HEK293T (cell line): ENCODE measurements at places on chromosomes 16 and 17.

- no peak for DNase-seq
These were observed 29.4 kb downstream of the UTP18 start for GRCh38 chr17:51289696-51290111.

DNA sequence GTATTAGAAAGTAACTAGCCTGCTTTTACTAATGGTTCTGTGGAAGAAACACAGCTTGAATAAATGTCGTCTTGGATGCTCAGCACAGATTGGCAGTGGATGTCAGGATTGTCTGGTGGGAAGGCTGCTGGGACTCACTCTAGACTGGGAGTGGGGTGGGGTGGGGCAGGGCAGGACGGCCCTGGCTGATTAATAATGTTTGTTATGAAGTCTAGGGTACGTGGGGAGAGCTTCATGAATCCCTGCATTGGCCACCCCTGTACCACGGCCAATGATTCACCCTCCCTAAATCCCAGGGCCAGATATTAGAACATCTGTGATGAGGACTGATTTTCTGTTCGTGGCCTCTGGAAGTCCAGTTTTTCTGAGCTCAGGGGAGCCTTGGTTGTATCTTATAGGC is 421.0 kb downstream of the WWOX start:
- DNase-seq, result no peak

DNA sequence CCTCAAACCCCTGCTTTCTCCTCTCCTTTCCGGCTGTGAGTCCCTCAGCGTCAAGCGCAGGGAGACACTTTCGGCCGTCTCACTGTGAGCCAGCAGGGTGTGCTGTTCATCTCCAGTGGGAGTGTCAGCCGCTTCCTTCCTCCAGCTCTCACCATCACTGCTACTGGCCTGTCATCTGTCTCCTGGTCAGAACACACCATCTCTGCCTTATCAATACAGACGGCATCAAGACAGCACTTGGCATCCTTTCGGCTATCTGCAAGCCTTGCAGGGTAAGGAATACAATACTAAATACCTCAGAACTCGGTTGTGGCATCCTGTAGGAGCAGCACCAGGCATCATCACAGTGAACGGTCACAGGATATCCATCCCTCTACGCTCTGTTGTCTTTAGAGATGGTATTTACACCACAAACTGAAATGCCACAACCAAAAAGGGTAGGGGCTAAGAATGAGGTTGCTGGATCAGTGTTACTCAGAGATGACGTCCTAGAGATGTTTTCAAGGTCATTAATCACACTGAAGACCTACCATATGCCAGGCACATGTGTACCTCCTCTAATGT is 20.7 kb upstream of the CMTM4 start:
- DNase-seq, result peak; percentile 69

DNA sequence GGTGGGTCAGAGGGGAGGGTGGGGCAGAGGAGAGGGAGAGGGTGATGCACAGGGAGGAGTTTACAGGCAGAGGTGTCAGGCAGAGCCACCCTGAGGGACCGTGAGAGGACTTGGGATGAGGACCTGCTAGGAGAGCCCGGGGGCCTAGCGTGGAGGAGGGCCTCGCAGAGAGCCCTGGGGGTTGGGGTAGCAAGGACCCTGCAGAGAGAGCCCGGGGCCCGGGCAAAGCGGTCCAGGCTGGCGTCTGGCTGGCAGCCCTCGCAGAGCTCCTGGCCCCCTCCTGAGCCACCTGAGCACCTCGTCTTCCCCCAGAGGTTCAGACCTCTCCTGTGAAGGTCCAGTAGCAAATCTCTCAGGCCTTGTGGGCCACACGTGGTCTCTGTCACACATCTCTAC is 42.0 kb upstream of the ZNF469 start:
- DNase-seq, result no peak

DNA sequence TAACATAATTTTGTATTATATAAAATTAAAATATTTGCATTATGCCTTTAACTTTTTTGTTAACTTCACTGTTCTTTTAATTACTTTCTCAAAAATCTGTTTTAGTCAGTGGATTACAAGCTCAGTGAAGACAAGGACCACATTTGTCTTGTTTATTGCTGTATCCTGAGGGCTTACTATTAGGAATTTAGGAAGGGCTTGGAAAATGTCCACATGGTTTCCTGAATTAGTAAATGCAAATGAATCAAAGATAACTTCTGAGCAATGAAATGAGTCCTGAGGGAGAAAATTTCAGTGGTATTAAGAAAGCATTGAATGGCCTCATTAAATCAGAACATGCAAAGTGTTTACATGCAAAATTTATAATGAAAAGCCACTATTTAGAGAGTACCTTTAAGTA is 1293.2 kb upstream of the GOT2 start:
- DNase-seq, result no peak

DNA sequence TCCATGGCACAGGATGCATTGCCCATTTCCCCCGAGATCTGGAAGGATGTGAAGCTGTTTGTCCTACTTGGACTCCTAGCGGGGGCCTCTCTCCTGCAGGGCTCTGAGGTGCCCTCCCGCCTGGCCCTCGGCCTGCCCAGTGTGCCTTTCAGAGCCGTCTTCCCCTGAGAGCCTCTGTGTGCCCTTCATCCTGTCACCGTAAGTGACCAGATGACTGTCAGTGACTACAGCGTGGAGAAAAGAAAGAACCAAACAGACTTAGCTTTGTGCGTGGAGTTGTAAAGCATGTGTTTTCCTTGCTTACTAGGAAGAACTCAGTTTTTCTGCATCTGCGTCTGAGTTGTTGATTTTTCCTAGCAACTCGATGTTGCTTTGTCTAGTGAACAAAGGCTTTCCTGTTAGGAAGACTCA is 56.1 kb downstream of the BANP start:
- DNase-seq, result no peak

GRCh38 chr17:77388384-77389306 is 247.9 kb downstream of the SEC14L1 start:
- DNase-seq, result no peak

GRCh38 chr17:1626333-1626732 is 2.3 kb downstream of the SLC43A2 start:
- DNase-seq, result no peak

DNA sequence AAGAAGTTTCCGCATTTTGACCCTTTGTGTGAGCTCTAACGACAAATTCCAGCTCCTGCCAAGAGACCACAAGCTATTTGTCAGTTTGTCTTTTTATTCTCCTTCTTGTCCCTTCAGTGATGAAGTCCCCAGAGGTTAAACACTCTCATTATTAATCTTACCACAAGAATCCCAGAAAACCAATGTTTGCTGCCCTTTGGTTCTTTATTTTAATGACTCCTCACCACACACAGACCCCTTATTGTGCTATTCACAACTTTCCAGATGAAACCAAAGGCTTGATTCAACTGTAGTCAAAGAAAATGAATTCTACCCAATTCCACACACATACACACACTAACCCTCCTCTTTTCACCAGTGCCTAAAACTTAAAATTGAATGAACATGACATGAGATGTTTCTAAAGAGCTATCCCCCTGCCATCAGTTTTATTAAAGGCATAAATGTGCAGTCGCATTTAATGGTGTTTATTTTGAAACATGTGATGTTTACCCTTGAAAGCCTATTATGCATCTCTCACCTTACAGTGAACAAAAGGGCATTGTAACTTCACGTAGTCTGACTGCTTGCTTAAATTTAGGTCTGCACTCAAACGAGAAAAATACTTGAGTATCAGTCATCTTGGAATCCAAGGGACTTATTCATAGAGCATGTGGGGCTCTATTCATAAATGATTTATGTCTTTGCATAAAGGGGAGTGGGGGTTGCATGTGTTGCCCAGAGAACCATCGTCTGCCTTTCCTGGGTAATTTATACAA is 44.1 kb downstream of the PCTP start:
- no peak for DNase-seq

DNA sequence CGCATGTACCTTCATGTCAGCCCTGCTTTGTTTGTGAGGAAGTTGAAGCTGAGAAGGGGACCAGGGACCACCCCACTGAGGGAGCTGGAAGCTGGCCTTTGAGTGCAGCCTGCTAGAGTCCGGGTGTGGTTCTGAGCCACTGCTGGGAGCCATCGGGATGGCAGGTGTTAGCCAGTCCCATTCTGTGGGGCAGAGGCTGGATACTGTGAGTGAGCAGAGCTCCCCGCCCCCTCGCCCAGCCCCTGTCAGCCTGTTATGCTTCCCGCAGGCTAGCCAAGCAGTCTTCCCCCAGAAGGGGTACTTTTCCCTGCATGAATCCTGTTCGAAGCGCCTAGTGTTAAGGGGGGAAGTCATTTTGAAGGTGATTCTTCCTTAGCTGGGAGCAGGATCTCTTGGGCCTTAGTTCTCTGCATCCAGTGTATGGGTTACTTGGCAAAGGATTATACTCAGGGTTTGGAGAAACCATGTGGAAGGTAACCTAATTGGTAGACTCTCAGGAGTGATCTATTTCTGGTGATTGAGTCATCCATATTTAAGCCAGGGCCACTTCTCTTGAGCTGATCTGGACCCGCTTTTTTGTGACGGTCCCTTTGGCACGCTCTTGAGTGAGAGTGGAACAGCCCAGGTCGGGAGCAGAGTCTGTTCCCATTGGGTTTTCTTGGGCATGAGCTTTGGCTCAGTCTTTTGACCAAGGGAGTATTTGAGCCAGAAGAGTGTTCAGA is 23.8 kb downstream of the AKAP1 start:
- no peak for DNase-seq

GRCh38 chr17:37024181-37024637 is 75.5 kb downstream of the AATF start:
- no peak for DNase-seq

- no peak for DNase-seq
These were observed 250.7 kb downstream of the RBFOX3 start for GRCh38 chr17:79360196-79360595.

DNA sequence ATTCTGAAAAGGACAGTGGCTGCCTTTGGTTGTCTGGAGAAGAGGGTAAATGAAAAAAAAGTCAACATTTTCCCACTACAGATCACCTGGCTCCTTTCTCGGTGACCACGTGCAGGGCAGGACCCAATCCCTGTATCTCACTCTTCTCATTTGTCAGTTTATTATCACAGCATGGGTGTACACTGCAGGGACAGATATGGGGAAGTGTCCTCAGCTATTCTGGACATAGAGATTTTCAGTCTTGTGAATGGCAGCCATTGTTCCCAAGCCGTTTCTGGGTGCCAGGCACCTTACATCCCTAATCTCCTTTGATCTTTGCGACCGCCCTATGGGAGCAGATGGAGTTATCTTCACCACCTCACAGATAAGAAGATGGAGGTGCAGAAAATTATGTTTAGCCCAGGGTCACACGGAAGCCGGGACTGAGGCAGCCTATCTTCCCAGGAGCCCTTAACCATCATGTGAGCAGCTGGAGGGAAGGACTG is 7.2 kb downstream of the ADORA2B start:
- no peak for DNase-seq

DNA sequence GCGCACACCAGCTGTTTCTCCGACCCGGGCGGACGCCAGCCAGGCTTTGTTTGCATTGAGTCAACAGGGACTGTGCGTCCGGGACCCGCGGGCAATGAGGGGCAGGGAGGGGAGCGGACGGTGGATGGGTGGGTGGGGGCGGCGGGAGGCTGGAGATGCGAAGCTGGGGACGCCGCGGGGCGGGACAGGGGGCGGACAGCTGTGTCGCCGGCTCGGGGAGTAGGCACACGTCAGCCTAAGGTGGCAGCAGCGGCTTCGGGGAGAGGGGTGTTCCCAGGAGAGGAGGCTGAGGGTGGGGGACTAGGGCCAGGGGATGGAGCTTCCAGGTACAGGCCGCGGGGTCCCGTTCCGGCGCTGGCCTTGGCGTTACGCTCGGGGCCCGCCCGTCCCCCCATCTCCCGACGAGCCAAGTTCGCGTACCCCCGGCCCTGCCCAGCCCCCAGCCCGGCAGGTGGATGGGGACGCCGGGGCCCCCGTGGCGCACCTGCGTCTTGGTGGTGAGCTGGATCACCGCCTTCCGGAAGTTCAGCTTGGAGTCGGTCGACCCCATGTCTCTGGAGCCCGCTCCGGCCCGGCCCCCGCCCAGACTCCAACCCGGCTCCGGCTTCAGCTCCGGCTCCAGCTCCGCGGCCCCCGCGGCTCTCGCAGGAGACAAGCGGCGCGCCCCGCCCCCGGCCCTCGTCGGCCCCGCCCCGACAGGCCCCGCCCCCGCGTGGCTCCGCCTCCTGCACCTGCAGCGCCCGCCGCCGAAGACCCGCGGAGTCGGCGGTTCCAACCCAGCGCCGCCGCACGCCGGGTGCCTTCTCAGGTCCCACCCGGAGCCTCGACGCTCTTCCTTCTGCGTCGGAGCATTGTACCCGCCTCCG is at the start of gene HID1:
Gene HID1 (minus strand): TSS at position 653 of the 866 bp plus-strand sequence. CDS start 103 bp downstream, at position 550.
- peak; percentile 93 for DNase-seq

DNA sequence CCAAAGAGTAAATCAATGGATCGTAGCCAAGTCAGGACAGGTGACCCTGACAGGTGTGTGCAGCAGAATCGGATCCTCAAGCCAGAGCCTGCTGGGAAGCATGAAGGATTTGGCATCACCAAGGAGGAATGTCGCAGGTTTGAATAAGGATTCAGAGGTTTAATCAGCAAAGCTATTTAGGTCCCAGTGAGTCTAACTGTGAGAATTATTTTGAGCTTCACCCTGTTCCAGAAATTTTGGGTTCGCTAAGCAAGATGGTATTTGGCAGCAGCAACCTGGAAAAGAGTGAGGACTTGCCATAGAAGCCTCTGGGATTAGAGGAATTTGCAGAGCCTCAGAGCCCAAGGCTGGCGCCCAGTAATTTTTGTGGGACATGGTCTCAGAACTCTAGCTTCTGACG is 173.0 kb downstream of the CCDC182 start:
- no peak for DNase-seq

DNA sequence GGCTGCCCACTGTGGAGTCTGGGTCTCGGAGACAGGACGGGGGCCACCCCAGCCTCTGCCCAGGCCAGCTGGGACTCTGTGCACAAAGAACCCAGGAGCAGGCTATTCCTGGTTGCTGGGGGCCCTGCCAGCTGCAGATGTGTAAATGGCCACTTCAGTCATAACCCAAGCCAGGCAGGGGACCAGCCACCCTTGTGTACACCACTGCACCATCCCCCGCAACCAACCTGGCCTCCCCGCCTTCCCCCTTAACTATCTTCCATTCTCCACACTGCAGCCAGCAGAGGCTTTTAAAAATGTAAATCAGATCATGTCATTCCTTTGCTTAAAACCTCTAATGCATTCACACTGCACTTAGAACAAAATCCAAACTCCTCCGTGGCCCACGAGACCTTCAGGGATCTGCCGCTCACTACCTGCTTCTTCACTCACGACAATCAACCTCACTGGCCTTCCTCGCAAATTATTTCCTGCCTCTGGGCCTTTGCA is 28.3 kb downstream of the RTN4RL1 start:
- DNase-seq, result no peak

- no peak for DNase-seq
These were observed 17.6 kb upstream of the CBX2 start for GRCh38 chr17:79760197-79760906.

GRCh38 chr16:49356728-49357488 is 16.7 kb upstream of the C16orf78 start:
- DNase-seq, result no peak

DNA sequence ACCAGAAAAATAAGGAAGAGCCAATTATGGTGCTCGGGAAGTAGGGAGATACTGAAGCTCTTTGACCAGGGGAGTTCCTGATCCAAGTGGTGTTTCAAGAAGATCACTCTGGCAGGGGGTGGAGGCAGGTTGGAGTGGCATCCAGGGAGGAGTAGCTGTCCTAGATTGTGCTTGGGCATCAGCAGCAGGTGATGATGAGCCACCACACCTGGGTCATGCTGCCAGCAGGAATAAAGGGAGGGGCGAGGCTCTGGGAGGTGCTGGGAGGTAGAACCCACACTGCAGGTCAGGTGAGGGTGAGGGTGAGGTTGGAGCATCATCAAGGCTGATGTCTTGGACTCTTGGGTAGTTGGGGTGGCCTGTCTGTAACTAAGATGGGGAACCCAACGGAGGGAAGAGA is 35.4 kb upstream of the ADGRG1 start:
- no peak for DNase-seq

GRCh38 chr16:56983211-56983751 is 6.1 kb upstream of the NLRC5 start:
- no peak for DNase-seq
